ENCODE measurements at places on chromosomes 1 and 21.

GRCh38 chr1:176177764-176178163 is 29.3 kb downstream of the COP1 start:
- DNase-seq, result no peak

DNA sequence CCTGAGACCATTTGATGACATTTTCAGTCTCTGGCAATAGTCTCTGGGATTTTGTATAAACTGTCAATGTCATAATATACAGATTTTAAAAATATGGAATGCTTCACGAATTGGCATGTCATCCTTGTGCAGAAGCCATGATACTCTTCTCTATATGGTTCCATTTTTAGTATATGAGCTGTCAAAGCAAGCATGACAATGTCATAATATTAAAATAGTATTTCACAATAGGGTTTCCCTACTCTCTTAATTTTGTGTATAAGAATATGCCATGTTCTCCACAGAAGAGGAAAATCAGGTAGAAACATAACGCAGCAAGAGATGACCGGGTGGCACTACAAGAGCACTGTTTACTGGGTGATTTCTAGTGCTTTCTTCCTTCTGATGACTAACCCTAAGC is 8.3 kb upstream of the DIPK1A start:
- DNase-seq, result no peak

DNA sequence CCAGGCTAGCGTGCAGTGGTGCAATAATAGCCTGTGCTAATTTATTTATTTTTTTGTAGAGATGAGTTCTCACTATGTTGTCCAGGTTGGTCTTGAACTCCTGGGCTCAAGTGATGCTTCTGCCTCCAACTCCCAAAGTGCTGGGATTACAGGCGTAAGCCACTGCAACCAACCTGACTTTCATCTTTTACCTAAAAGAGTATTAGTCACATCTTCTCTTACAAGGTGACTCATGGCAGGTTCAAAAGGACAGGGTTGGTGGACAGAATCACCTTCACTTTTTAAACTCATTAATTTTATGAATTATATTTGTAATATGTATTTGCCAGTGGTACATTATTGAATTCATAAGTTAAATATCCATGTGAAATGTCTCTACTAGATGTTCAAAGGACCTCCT is 18.1 kb downstream of the JAM2 start:
- DNase-seq, result no peak

- DNase-seq, result no peak
Measured at GRCh38 chr1:185059950-185060571, 14.7 kb downstream of the RNF2 start.

DNA sequence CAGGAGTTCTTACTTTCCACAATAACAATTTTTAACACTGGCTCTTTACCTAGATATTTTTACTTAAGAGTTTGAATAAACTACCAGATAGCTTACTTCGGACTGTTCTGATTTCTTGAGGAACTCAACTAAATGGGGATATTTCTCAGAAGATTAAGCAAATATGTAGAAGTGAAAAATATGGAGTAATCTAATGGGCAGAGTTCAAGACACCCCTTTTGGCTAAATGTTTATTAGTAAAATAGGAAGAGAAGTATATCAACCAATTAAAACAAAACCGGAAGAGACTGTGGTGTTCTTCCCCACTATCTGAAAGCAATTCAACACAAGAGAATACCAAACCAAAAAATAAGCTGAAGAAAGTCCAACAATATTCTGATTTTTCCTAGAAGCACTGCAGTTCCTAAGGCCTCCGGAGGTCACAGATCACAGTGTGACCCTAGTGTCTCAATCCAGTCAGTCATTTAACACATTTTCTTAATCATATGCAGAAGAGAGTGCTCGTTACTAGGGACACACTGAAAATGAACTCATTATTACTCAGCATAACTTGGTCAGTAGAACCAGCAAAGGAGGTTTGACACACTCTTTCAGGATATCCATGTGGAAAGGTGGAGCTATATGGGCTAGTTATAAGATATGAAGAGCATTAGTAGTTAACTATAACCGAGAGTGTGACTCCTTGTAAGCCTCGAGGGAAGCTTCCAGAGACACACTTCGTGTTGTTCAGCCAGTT is 5.2 kb downstream of the SIPA1L2 start:
- DNase-seq, result no peak

- DNase-seq, result no peak
Measured at GRCh38 chr1:211320980-211321379, 5.7 kb upstream of the TRAF5 start.

DNA sequence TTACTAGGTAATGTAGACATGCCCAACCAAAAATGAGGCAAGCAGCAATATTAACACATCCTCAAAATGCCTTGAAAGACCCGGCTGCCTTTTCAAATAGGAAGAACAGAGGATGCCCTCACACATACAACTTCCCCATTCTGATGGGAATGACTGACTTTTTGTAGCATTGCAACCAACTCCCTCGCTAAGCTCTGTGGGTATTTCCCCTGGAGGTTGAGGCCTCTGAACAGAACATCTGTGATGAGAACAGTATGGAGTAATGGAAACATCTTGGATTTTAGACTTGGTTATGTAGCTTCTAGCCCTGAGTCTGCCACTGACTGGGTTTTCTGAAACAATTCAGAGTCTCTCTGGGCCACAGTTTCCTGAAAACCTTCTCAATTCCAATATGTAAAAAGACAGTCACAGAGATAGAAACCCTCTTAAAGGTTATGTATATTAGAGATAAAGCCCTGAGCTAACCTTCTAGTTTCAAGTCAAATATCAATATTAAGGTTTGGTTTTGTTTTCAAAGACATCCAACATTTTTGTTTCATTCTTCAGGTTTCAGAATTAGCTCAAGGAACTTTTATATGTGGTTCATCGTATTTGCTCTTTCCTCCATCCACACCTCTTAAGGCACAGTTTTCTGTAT is 311.5 kb downstream of the SETD4 start:
- no peak for DNase-seq

GRCh38 chr1:29310616-29311180 is 74.4 kb downstream of the PTPRU start:
- no peak for DNase-seq

- DNase-seq, result no peak
Measured at GRCh38 chr1:2121101-2121691, 71.0 kb downstream of the PRKCZ start.
